ENCODE measurements at places on chromosomes 2 and 18.

DNA sequence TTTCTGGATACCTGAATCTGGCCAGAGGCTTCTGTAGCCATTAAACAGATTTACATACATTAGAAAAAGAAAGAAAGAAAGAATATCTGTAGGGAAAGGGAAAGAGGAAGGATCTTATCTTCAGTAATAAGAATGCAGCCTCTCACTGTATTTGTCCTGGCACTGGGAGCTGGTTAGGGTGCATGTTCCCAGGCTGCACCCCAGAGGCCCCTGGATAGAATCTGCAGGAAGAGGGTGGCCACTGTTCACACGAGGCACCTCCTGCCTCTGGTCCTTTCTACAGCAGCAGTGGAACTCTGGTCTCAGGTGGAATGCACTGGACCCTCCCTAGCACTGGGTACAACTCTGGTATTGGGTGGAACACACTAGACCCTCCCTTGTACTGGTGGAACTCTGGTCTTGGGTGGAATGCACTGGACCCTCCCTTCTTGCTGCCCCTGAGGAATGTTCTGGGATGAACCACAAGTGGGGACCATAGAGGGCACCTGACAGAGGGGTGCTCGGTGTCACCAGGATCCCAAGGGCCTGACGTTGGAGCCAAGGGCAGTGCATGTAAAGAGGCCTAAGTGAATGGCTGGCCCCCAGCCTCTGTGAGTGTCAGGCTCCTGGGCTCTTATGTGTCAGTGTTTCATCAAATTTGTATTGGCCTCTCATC, 27.4 kb upstream of the PXDN start:
- no peak for DNase-seq

DNA sequence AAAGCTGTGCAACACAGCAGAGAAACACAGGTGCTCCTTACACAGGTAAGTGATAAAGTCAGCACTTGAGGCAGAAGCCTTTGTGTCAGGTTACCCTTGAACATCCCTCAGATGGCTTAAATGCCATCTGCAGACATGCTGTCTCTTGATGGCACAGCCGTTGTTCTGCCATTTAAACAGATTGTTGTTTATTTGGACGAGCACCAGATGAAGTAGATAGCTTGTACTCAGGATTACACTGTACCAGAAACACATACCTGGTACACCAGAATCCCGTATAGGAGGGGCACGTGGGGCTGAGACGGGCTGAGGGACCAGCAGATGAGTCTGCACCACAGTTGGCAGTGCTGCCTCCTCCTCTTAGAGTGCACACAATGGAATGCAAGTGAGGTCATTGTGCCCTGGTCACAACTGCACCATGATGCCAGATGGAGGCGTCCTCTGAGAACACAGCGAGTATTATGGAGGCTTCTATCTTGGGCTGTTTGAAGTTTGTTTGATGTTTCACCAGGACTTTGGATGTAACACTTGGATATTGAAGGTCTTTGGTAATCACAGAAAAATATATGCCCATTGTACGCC, 143.0 kb downstream of the TANC1 start:
- DNase-seq: peak; percentile 31

- no peak for DNase-seq
These were observed 26.2 kb downstream of the TTC21B start for GRCh38 chr2:165927353-165927752.

GRCh38 chr18:75422341-75422910, 5.1 kb downstream of the SMIM21 start:
- no peak for DNase-seq

GRCh38 chr2:17813010-17813741, 3.1 kb upstream of the MSGN1 start:
- DNase-seq: no peak

GRCh38 chr2:160299540-160299939, 99.5 kb upstream of the ITGB6 start:
- DNase-seq: peak; percentile 26

All from DMS53 (cell line).